Activated CD4-positive, alpha-beta T cell treated with anti-CD3 and anti-CD28 coated beads for 36 hours (primary cell): ENCODE measurements at places on chromosomes 1 and 21. TPM values are rescaled to one million over a fixed set of nuclear protein-coding genes. Genes with fewer than 3 reads are reported as not detected.

DNA sequence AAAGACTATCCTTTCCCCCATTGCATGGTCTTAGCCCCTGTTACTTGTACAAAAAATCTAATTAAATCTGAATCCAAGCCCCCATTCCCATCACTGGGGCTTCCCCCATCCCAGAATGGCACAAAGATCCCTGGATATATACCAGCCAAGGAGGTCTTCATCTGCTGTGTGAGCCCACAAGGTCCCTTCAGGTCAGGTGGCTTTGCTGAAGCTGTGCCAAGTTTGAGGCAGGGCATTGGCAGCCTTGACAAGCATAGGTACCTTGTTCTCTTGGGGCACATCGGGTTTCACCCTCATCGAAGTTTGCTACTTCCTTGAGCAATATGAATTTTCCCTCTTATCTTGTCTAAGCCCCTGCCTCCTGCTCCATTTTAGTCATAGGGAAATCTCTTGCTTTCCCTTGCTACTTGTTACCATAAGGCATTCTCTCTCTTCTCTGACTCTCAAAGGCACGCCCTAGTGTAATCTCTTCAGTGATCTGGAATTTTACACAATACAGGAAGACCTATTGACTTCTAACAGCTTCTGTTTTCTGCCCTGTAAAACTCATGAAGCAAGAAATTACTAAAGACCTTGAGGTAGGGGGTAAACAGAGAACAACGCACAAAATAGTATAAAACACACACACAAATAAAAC lies 71.4 kb upstream of the COG2 start:
- DNase-seq: no peak

DNA sequence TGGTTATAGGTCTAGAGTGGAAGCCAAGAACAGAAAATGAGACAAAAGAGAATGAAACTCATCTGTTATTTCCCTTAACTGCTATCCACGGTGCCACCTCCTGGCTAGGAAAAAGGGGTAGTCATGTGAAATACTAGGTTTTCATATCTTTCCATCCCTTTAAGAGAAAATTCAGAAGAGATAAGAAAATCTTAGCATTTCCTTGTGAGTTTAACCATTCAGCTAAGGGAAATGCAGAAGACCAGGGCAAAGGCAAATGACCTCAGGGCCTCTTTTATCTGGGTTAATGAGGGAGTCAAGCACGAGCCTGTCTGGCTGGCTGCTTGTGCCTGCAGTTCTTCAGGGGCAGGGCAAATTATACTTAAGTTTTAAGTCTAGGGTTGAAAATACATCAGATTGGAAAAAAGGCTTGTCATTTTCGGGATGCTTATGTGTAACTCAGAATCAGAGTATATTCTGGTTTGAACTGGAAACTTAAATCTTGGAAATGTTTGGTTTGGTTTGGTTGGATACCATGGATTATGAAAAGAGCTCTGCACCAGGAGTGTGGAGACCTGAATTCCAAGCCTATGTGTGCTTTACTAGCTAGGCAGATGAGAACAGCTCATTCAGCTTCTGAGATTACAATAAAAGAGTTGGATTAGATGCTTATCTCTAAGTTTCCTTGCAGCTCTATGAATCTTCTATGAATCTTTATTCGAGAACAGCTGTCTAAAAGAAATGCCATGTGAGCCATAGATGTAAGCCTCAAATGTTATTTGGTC lies 19.9 kb downstream of the NIBAN1 start:
- no peak for DNase-seq

- no peak for DNase-seq
Observed at GRCh38 chr1:58789996-58790660, 6.3 kb upstream of the JUN start.

GRCh38 chr1:209756615-209757445 lies 977 bp downstream of the TRAF3IP3 start:
- DNase-seq: peak; percentile 63

- no peak for DNase-seq
Observed at GRCh38 chr21:44670642-44671432, 4.1 kb upstream of the KRTAP12-2 start.

DNA sequence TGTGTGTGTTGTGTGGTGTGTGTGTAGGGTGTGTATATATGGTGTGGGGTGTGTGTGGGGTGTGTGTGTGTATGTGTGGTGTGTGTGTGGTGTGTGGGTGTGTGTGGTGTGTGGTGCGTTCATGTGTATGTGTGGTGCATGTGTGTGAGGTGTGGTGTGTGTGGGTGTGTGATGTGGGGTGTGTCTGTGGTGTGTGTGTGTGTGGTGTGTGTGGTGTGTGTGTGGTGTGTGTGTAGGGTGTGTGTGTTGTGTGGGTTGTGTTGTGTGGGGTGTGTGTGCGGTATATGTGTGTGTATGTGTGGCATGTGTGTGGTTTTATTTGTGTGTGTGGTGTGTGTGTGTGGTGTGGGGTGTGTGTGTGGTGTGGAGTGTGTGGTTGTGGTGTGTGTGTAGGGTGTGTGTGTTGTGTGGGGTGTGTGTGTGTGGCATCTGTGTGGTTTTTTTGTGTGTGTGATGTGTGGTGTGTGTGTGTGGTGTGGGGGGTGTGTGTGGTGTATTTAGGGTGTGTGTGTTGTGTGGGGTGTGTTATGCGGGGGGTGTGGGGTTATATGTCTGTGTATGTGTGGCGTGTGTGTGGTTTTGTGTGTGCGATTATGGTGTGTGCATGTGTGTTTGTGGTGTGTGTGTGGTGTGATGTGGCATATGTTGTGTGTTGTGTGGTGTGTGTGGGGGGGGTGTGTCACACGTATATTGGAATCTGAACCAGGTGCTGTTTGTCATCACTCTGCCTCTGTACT lies 17.1 kb upstream of the ZBTB21 start:
- no peak for DNase-seq

DNA sequence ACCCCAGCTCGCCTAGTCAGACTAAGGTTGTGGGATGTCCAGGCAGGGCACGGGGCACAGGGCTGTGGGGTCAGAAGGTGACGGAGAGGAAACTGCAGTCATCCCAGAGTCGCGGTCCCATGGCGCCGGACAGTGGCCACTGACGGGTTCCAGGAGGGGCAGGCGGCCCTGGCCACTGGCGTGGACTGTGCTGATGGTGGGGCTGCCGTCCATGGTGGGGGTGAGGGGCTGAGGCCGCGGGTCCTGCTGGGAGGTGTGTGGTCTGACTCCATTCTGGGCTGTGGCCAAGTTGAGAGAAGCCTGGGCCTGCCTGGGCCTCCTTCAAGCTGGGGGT lies 32.0 kb downstream of the PCNT start:
- no peak for DNase-seq

- no peak for DNase-seq
Observed at GRCh38 chr1:245835386-245835785, 671.7 kb downstream of the SMYD3 start.

- no peak for DNase-seq
Observed at GRCh38 chr1:162422662-162423375, 10.9 kb upstream of the SH2D1B start.

DNA sequence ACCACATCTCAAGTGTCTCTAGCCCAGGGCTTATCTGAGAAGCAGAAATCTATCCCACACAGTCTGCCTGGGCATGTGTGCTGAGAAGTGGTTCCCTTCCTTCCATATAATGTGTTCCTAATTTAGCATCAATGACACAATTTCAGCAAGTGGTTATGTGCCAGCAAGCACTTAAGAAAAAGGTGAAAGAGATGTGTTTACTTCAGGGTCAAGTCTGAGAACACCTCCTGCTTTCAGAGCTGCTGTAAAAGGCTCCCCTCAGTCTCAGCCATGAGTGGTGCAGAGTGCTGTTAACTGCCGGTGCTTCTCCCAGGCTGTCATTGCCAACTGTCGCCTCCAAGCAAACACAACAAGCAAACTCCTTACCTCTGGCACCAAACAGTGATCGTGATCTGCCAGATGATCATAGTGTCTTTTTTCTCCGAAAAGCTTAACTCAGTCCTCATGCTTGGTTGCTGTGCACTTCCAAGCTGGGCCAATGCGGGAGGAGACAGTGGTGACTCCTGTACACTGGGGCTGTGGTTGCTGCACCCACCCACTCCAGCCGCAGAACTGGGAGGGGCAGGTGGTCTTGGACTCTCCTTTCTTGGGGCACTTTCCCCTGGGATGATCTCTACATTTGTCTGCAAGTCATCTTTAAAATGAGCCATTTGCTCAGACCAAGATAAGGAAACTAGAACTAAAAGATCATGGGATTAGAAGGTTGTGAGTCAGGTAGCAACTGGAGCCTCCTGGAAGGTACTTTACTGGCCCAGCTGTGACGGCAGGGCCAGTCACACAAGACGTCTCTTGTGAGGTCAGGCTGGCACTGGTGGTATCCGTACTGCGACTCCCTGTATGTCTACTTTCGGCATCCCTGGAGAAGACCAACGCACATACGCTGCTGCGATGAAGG lies 32.4 kb downstream of the ATP1A1 start:
- DNase-seq: no peak

- no peak for DNase-seq
Observed at GRCh38 chr1:93714356-93714755, 32.7 kb upstream of the BCAR3 start.

- no peak for DNase-seq
Observed at GRCh38 chr1:194279975-194280374, 1093.6 kb upstream of the B3GALT2 start.

DNA sequence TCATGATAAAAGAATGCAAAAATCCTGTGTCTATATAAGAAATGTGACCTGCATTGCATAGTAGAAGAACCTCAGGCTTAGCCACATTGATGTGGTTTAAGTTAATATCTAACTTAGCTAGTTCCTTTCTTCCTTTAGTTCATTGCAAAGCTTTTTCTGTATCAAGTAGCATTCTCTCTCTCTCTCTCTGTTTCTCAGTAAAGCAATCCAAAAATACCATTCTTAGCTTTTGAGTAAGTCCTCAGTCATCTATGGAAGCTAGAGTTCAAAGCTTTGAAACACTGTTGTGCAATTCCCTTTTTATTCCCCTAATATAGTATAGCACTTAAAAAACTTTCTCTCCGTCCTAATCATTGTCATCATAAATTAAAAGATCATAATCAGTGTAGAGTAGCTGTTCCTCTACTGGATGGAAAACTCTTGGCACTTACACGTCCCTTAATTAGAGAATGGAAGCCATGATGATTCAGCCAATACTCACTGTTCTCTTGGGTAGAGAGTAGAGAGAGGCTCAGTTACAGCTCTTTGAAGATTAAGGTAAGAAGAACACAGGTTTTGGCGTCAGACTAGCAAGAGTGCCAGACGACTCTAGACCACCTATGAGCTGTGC lies 350.3 kb upstream of the LYPLAL1 start:
- no peak for DNase-seq

DNA sequence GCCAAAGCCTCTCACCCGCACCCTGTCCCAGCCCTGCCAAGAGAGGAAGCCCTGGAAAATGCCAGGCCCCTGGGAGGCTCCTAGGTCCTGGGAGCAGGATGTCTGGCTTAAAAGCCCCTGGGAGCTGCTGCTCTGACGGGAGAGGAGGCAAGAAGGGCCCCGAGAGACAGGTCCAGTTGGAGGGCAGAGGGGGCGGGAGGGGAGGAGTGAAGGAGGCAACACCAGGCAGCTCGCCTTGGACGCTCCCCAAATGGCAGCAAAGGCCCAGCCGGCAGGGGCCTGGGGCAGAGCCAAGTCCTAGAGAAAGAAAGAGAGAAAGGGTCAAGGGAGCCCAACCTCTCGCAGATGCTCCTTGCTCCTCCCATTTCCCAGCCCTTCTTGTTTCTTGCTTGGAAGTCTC lies 6.8 kb downstream of the ETV3L start:
- no peak for DNase-seq

- DNase-seq: no peak
Observed at GRCh38 chr1:94660994-94661393, 119.4 kb upstream of the F3 start.

DNA sequence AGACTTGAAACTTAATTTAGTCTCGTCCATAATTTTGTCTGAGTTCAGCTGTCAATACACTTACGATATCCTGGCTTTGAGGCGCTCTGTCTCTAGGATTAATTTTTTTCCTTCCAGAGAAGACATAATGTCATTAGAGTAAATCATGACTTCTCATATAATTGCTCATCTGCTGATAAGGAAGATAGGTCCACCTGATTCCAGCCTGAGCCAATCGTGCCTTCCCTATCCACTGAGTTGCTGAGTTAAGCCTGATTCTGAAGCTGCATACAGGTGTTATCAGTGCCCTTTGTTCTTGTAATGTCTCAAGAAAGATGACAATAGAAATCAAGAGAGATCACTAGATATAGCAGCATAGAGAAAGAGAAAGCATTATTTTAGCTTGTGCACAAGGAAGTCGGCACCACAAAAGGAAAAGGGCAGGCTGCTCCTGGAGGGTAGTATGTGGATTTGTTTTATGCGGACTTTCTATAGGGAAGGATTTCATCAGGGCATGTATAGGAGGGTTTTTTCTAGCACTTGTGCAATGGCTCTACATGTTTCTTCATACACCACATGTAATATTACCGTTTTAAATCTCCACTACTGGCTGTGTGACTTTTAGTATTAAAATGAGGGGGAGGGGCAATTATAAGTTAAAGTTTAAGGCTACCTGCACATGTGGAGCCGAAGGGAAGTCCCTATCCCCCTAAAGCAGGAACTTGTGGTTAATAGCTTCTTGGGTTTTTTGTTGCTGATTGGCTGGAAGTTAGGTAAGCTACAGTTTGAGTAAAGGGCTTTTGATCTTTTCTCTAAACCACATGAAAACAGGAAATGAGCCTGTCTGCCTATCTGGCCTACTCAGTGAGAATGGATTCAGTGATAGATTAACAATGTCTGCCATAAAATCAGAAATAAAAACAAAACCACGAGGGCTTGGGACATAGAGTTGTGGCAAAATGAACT lies 133.4 kb downstream of the PLPPR5 start:
- DNase-seq: peak; percentile 41

DNA sequence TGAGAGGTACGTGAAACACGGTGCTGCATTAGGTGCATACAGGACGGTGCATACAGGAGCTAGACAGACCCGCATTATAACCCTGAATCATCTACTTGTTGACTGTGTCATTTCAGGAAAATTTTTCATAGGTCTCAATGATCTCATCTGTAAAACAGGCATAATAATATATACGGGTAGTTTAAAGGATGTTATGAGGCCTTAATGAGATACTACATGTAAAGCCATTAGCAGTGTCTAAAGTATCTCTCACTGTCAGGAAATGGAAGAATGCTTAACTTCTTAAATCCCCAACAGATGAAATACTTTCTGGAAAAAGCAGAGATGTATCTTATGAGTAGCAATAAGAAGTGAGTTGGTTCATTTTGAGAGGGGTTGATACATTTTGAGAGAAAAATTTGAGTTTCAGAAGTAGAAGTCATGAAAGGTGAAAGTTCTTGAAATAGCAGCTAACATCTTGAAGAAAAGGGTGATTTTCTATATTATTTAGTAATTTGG lies 669.6 kb downstream of the PTPRC start:
- peak; percentile 5 for DNase-seq

- peak; percentile 84 for DNase-seq
Observed at GRCh38 chr1:43453442-43454269, at the start of gene HYI. Gene HYI (minus strand): TSS chr1:43453931. CDS start chr1:43453793, 138 bp downstream.

- DNase-seq: no peak
Observed at GRCh38 chr1:64757213-64757612, 12.3 kb downstream of the RAVER2 start.

The CRYZL1 gene
- 35.2 TPM for total RNA-seq

The SLC1A7 gene
- total RNA-seq: not detected

The KRTAP10-12 gene
- not detected for total RNA-seq

The PRKCZ gene
- 9.8 TPM for total RNA-seq

The SPRR1B gene
- not detected for total RNA-seq

The HTR6 gene
- 1.6 TPM for total RNA-seq

The OR6K3 gene
- total RNA-seq: not detected

The HS2ST1 gene
- total RNA-seq: 21.3 TPM
